ENCODE measurements at places on chromosomes 6 and 20. TPM values are rescaled to one million over a fixed set of nuclear protein-coding genes. Genes with fewer than 3 reads are reported as not detected.
A peak's percentile ranks its signal among the peaks of the same experiment; 100 is the strongest.

SMLR1 gene
- not detected for total RNA-seq

RNF144B gene
- 9.3 TPM for total RNA-seq

SIRPD gene
- not detected for total RNA-seq

RFX6 gene
- not detected for total RNA-seq

VGLL2 gene
- total RNA-seq: 38.1 TPM

ISM1 gene
- total RNA-seq: 1.0 TPM

DNA sequence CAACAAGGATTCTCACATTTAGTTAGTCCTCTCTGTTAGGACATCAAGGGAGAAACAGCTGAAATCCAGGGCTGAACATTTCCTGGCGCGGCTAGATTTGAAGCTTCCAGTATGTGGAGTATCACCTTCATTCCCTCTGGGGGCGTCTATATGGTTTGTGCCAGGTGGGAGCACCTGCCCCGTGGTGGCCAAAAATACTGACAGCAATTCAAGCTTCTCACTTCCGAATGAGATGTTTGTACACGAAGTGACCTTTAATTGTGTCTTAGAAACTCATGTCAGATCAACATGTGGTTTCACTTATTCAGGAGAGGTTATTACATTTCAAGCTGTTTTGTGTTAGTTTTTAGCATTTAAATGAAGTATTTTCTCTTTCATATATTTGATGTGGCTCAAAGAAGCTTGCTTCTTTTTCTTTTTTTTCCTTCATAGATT, 67.3 kb upstream of the ZNF217 start:
- DNase-seq: no peak

- no peak for DNase-seq
Measured at GRCh38 chr6:89387516-89388201, 24.4 kb downstream of the RRAGD start.

GRCh38 chr6:43778131-43778855, 8.3 kb downstream of the VEGFA start:
- DNase-seq: no peak

GRCh38 chr20:381581-382290, 1.2 kb downstream of the TRIB3 start:
- DNase-seq: peak; percentile 89

DNA sequence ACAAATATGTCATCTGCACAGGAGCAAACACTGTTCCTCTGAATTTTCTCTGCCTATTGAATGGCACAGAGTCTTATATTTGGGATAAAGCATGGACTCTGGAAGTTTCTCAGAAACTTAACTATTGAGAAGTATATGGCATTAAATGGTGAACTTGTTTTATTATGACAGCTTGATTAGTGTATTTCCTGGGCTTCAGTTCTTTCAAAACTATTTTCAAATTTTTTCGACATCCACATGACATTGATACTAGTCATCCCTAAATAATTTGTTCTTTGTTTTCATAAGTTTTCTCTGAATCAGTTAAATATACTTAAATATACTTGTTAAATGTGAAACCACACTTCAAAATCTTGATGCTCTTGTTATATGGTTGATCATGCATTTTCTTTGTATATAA, 144.0 kb upstream of the TSHZ2 start:
- DNase-seq: no peak

DNA sequence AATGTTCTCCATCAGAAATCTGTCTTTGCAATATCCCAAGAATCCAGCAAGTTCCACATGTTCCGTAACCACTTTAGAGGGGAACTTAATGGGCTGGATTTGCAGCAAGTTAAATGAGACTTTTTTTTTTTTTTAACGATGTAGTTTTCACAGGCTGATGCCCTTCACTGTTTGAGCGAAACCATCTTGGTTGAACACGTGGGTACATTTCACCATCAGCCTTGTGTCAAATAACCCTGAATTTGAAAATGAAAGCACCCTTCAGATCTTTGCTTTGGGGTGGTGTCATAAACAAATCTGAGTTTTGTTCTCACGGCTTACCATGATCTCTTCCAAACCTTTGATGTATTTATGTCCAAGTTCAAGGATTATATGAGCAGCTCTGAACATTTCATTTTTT, 73.7 kb upstream of the EXOC2 start:
- DNase-seq: no peak

GRCh38 chr6:3610921-3611320, 140.6 kb downstream of the PXDC1 start:
- no peak for DNase-seq

DNA sequence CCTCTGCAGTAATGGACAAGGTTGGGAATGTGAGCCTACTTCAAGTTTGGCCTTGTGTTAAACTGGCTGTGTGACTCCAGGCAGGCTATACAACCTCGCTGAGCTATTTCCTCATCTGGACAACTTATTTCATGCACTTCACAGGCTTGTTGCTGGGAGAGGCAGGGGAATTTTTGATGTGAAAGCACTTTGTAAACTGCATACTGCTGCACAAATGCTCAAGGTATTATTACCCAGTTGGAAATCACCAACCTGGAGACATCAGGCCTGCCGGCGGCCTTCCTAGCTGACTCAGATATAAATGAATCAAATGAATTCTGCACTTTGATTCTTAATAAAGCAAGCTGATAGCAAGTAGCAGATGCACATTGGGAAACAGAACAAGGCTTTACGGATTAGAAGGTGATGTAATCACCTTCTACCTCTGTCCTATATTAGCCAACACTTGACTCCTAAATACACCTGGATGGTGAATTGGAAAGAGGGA, 10.1 kb downstream of the JARID2 start:
- DNase-seq: no peak

DNA sequence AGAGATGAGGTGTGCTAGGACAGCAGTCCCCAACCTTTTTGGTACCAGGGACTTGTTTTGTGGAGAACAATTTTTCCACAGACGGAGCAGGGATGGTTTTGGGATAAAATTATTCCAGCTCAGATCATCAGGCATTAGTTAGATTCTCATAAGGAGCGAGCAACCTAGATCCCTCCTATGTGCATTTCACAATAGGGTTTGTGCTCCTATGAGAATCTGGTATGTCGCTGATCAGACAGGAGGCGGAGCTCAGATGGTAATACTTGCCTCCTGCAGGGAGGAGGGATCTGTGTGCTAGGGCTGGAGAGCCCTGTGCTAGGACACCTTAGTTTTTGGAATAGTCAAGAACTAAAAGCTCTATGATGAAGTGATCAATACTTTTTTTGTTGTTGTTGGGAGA, 2.5 kb downstream of the SMIM13 start:
- DNase-seq: no peak

DNA sequence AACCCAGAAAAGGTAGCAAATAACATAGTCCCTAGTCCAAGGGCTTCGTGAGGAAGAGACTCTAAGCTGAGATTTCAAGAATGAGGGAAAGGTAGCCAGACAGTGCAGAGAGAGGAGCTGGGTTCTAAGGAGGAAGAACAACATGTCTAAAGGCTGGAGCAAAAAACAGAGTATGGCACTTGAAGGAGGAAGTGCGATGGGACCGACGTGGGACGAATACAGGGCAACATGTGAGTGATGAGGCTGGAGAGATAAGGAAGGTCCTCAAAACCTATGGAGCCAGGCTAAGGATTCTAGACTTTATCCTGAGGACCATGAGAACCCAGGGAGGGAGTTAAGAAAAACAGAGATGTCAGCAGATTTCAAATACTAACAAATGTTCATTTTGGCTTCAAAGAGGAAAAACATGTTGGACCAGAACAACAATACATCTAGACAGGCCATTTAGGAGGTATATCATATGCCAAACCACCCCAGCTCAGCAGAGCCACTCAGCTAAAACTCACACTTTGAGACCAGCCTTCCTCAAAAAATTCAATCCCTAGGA, 17.5 kb downstream of the ATXN1 start:
- no peak for DNase-seq

DNA sequence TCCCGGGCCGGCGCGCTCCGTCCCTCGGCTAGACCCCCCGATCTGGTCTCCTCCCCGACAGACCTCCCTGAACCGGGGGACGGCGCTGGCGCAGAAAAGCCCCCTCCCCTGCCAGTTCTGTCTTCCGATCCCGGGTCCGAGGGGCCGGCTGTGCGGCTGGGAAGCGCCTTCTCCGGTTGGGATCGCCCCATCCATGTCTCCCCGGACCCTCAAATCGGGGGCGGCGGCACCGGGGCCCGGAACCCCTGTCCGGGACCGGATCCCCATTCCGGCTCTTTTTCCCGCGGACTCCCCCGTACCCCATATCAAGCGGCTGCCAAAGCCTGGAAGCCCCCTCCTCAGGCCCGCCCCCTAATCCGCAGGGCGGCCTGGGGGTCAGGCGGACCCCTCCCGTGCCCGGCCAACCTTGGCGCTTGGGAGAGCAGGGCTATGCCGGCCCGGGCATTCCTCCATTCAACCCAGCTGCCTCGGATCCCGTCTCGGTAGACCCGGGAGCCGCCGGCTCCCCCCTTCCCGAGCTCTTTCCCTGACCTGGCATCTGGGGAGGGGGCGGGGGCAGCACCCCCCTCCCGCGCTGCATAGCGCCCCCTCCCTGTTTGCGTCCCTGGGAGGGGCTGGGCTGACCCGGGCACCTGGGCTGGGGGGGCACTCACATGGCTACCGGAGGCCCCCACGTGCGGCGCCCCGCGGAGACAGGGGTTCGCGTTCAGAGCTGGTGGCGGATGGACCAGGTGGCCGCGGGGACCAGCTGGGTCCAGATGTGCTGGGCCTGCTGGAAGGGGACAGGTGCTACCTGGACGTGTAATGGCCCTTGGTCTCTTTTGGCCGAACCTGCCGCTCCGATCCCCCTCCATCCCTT, 643 bp downstream of the DLGAP4 start:
- no peak for DNase-seq

DNA sequence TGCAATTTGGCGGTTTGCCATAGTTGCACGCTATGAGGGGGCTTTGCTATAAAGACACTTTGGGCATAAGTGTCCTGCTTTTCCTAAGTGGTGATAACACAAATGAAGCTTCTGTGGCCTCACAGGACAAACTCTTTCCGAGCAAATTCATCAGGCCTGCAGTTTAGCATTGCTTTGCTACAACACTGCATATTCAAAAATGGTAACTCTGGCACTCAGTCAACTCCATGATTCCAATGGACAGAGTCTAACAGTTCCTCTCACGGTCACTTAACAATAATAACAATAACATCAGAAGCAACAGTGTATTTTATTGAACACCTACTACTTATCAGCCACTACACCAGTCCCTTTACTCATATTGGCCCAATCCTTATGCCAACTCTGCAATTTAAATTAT, 222.5 kb downstream of the FRK start:
- DNase-seq: no peak

DNA sequence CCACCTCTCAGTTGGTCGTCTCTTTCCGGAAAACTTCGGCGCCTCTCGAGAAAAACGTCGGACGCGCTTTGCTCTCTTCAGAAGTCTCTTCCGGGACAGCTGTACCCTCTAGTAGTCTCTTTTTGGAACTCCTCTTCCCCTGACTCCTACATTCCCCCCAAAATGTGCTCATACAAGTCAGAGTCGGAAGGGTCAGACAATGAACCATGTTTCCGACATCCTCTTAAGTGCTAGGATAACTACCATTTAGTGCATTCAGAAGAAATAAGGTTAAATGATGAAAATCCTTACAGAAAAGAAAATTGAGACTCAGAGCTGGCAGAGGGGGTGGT, 476 bp upstream of the TP53RK start:
- no peak for DNase-seq

GRCh38 chr6:52546678-52547077, 30.2 kb downstream of the TRAM2 start:
- no peak for DNase-seq

DNA sequence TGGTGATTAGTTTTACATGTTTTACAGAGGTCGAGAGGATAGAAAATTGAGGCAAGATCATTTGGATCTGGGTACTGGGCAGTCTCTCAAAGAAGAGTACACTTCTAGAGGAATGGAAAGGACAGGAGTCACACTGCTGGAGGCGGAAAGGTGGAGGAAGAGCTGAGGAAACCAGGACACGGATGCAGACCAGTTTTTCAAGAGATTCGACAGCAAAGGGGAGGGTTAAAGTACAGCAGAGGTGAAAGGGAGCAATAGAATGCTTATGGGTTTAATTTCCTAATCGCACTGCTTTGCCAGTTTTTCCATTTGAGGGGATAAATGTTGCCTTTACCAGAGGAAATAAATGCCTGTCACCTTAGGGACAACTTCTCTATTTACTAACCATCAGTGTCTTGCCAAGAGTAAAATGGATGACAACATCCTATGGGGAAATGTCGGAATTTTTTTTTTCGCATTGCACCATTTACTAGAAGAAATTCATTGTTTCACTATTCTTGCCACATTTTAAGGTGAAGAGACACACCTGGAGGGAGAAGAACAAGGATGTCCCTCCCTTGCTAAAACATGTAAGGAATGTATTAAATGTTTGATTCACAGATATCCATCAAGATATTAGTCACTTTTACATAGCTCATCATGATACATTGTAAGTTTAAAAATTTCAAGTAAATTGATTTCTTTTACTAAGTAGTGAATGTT, 226.6 kb downstream of the COL12A1 start:
- DNase-seq: no peak

DNA sequence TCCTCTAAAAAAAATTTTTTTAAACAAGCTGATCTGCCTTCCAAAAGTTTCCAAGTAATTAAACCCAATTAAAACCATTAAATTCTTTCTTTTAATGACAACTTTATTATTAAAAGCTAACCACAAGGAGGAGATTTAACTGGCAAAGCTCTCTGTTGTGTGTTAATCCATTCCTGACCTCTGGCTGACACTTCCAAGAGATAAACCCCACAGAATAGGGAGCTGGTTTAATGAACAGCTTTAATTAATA, 230.8 kb downstream of the EYA2 start:
- no peak for DNase-seq

- no peak for DNase-seq
Measured at GRCh38 chr6:159582736-159583135, 110.3 kb downstream of the SOD2 start.

DNA sequence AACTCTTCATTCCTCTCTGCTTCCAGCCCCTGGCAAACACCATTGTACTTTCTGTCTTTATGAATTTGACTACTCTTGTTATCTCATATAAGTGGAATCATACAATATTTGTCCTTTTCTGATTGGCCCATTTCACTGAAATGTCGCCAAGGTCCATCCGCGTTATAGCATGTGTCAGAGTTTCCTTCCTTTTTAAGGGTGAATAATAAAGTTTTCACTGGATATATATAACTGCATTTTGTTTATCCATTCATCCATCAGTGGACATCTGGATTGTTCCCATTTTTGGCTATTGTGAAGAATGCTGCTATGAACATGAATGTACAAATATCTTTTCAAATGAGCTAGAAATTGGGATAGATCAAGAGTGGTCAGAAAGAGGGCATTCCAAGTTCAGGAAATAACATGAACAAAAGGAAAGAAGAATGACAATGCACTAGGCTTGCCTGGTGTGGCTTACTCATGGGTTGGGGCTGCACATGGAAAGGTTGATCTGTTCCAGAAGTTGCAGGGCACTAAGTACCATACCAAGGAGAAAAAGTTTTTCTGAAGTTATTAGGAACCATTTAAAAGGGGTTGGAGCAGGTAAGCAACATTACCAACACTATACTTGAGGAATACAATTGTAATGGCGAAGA, 10.0 kb upstream of the L3MBTL3 start:
- no peak for DNase-seq
